Activated T-cell treated with anti-CD3 and anti-CD28 coated beads for 1 hour (primary cell): ENCODE measurements at places on chromosomes 7 and 10.

GRCh38 chr10:26739071-26739631 is 41.6 kb downstream of the PDSS1 start:
- no peak for DNase-seq

DNA sequence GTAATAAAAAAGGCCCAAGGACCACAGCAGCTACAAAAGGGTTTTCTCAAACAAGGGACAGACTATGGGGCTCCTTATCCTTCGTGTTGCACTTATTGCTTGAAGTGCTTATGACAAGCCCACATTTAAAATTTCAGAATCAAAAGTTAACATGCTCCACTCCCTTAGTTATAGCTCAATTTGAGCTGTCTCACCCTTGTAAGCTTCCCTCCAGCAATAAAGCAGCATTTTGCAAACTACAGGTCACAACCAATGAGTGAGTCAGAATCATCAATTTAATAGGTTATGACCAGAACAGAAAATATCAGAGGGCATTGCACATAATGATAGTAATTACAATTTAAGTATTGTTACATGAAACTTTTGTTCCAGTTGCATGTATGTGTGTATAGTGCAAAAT is 53.0 kb downstream of the IMMP2L start:
- no peak for DNase-seq

GRCh38 chr10:120607016-120607709 is 150.1 kb downstream of the PLPP4 start:
- no peak for DNase-seq

DNA sequence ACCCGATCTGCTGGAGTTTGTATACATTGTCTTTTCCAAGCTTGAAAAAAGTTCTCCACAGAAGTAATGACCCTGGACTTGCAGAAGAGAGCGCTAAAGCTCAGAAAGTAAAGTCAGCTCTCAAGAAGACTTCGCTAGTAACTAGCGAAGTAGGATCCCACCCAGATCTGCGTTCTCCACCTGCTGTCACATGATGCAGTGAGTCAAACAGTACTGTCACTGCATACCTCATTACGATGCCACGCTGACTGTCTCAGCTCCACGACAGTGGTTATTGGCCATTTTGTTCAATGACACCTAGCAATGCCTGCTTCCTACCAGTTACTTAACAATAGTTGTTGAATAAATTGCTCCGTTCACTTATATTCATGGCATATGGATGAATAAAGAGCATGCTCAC is 29.7 kb upstream of the SEC61G start:
- no peak for DNase-seq

DNA sequence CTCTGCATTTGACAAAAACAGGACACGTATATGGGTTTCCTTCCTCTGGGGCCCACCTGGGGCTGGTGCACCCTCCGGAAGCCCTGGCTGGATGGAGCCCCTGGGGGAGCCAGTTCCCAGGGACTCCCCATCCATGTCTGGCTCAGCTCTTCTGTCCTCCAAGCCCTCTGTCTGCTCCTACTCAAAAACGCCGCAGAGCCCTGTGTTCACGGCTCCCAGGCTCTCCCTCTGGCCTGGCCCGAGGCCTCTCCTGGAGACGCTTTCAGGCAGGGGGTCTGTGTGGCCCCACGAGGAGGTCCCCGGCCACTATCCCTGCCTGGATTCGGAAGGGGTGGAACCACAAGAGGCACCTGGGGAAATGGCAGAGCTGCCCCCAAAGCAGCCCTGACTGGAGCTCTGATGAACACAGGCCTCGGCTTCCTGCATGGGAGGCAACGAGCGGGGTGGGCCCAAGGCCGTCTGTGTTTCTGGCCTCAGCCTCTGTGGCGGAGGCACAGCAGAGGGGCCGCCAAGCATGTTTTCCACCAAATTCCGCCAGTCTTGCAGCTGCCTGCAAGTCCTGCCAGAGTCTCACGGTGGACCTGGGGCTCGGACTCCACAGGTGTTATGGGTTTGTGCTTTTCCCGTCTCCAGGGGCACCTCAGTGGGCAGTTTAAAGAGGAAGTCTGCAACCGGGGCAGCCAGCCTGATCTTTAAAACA is 22.6 kb upstream of the INPP5A start:
- DNase-seq = no peak
